Stimulated activated CD8-positive, alpha-beta memory T cell treated with anti-CD3 and anti-CD28 coated beads, Interleukin-7, amount 100 ng/mL, for 1 hour (primary cell): ENCODE measurements at places on chromosomes 7 and 10.

DNA sequence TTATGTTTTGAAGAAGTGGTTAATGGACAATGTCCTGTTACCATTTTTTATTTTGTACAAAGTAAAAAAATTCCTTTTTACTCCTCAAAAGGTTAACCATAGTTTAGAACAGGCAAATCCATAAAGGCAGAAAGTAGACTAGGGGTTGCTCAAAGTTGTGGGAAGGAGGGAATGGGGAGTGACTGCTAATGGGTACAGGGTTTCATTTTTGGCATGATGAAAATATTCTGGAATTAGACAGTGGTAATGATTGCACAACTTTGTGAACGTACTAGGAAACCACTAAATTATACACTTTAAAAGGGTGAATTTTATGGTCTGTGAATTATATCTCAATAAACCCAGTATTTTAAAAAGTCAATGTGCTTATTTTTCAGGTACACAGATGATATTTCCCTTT lies 35.4 kb upstream of the CDK14 start:
- DNase-seq = no peak

DNA sequence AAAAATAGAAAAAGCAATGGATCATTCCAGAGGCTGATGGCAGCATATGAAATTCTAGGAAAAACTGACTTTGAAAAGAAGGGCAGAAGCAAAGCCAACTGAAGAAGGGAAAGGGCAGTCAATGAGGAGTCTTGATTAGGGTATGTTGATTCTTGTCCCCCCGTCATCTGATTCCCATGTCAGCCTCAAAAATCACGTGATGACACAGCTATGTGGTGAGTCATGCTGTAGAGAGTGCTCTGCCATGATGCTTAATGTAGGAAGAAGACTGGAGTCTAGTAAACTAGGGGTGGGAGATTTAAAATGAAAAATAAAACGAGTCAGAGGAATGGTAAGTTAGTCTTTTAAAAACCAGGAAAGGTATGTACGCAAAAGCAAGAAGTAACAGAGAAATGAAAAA lies 3.9 kb upstream of the POU6F2 start:
- no peak for DNase-seq

GRCh38 chr7:47422611-47423010 lies 159.3 kb downstream of the TNS3 start:
- DNase-seq = no peak

GRCh38 chr7:28626624-28627262 lies 214.4 kb downstream of the CREB5 start:
- no peak for DNase-seq

DNA sequence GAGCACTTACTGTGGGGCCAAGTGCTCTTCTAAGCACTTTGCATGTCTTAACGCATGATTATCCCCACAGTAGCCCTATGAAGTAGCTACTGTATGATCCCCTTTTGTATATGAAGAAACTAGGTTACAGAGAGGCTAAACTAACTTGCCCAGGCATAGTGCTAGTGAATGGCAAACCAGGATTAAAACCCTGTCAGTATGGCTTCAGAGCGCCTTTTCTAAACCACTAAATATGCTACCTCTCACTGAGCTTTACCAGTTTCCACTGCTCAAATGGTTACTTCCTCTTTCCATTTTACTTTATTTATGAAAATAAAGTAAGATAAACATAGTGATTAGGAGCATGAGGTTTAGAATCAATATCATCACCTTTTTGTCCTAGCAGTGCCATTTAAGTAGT lies 73.6 kb downstream of the PODXL start:
- DNase-seq = no peak

DNA sequence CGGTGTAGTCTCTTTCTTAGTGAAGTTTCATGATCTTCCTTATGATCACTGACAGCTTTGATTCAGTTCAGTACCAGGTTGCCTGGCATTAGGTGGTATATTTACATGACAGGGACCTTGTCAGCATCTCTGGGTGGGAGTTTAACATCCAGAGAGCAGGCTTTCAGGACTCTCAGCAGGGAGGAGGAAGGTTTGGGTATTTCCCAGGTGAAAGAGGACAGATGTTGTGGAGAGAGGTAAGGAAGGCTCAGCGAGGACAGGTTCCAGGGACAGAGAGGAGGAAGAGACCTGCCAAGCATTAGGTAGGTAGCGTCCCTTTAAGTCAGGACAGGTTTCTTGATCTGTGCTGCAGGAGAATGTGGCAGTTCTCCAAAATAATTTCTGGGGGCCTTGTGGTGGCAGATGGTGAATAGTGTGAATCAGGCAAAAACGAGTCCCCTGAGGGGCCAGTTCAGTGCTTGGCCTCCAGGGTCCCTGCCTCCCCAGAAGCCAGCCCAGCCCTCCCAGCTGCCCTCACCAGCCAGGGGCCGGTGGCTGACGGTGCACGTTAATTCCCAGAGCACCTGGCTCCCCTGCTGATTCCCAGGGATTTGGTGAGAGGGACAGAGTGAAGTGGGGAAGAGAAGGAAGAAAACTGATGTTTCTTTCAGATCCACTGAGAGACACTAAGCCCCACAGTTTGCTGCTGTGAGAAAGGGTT lies 82.0 kb downstream of the VWC2 start:
- DNase-seq = no peak
